ENCODE measurements at places on chromosomes 7 and 10.

DNA sequence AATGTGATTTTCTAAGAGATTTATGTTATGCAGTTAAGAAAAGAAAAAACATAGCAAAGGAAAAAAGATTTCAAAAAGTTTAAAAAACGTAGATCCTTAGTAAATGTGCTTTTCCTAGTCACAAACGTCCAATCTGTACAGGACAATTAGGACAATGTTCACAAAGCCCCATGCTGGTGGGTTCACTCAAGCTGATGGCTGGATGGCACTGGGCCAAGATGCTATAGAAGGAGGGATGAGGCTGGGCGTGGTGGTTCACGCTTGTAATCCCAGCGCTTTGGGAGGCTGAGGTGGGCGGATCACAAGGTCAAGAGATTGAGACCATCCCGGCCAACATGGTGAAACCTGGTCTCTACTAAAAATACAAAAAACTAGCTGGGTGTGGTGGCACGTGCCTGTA is 22.1 kb downstream of the SVIL start:
- DNase-seq = no peak

- DNase-seq = peak; percentile 56
Observed at GRCh38 chr7:26117142-26117807, 34.7 kb upstream of the NFE2L3 start.

GRCh38 chr10:44242826-44243225 is 142.1 kb downstream of the CXCL12 start:
- DNase-seq = no peak

- no peak for DNase-seq
Observed at GRCh38 chr10:104351061-104351702, 2.5 kb upstream of the CFAP58 start.

DNA sequence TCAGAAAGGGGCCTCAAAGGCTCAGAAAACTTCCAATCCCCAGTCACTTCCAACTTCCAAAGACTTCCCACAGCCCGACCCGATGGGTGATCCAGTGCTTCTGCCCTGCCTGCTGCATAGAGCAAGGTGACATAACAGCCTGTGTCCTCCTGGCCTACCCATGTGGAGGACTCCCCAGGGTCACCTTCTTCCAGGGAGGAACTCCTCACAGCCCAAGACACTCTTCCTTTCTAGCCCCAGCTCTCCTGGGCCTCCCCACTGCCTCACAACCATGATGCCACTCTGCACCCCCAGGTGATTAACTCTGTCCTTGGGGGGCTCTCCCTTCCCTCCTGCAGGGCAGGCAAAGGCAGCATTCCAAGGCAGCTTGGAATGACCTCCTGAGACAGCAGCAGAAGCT is 158.4 kb upstream of the PDE1C start:
- DNase-seq = no peak

DNA sequence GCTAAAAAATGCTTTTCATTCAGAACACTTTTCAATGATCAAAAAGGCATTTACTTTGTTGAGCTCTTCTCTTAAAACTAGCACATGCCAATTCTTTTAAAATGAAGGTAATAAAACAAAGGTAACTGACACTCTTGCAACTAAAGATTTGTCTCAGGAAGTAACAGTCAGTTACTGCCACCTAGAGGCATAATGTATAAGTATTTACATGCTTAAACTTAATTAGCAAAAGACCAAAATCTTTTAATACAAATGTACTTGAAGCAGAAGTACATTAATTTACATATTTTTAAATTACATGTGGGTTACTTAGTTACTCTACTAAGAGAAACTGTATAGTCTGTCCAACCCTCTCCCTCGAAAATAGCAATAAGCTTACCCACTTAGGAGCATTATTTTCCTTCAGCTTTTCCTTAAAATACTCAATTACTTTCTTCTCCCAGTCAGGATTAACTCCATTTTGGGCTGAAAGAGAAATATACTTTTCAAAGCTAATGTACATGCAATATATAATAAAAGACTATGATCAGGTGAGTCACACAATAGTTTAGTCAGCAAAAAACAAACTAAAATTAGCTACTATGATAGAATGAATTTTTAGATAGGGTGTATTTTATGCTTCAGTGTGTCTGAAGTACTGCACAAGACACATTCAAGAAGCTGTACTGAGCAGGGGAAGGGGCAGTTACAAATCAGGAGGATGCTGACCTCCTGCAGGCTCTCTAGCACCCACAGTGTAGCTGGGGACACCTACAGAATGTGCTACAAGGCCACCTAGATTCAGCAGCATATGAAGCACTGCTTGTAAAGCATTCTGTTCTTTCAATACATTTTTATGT is 13.0 kb downstream of the MCMBP start:
- peak; percentile 7 for DNase-seq

GRCh38 chr10:105973902-105974301 is 1190.6 kb downstream of the SORCS1 start:
- no peak for DNase-seq

DNA sequence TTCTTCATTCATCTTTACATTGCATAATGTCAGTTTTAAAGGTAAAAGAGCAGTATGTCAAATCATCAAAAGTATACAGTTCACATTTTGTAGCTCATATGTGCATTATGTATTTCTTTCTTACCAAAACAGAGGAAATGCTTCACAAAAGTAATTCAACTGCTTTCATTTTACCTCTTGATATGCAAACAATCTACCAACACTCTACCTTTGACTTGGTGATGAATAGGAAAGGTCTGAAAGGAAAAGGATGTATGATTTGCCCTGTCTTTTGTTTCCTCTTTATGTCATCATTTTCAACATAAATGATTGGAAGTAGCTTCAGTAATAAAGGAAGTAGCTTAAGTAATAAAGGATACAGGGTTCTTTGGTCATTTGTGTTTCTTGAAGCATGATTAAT is 846.7 kb downstream of the NXPH1 start:
- no peak for DNase-seq

DNA sequence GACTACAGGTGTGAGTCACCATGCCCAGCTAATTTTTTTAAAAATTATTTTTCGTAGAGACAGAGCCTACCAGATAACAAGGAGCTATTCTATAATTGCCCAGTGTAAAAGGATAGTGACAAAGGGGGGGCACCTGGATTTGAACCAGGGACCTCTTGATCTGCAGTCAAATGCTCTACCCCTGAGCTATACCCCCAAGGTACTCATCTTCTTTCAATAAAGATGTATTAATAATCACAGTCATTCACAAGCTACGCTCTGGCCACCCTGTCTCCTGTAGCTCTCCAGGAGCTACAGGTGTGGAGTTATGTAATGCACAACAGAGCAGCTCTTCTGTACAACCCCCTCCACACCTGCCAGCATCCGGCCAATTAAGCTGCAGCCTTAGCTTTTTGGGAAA is 83.5 kb downstream of the ZNF777 start:
- DNase-seq = no peak

DNA sequence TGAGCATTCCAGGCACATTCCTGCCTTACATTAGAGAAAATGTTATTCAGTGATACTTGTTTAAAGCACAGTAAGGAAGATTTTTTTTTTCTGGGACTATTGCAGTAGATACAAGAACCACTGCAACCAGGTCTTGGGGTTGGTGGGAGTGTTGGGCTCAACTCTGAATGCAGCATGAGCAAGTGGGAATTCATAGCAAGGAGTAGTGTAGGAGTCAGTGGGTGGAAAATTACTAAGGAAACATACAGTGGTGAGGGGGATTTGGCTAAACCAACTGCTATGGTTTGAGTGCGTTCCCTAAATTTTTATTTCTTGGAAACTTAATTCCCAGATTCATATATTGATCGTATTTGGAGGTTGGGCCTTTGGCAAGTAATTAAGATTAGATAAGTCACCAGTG is 22.4 kb downstream of the WAC start:
- DNase-seq = no peak

DNA sequence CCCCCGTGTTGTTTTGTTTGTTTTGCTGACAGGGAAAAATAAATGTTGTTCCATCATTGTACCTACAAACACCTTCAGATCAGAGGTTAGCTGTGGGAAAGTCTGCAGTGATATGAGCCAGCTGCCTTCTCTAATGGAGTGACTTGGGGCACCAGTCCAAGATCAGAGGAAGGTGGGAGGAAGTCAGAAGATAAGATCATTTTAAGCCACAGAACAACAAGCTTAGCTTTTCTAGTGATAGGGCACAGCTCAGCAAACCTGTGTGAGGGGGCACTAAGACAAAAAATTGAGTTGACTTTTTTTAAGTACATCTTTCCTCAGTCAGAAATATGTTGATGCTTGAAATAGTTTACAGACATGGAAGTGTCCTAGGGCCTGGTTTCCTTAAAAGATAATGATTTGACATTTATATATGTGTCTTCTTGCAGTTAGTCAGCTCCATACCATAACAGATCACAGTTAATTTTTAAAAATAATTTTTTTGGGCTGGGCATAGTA is 240.3 kb upstream of the KAT6B start:
- DNase-seq = no peak

DNA sequence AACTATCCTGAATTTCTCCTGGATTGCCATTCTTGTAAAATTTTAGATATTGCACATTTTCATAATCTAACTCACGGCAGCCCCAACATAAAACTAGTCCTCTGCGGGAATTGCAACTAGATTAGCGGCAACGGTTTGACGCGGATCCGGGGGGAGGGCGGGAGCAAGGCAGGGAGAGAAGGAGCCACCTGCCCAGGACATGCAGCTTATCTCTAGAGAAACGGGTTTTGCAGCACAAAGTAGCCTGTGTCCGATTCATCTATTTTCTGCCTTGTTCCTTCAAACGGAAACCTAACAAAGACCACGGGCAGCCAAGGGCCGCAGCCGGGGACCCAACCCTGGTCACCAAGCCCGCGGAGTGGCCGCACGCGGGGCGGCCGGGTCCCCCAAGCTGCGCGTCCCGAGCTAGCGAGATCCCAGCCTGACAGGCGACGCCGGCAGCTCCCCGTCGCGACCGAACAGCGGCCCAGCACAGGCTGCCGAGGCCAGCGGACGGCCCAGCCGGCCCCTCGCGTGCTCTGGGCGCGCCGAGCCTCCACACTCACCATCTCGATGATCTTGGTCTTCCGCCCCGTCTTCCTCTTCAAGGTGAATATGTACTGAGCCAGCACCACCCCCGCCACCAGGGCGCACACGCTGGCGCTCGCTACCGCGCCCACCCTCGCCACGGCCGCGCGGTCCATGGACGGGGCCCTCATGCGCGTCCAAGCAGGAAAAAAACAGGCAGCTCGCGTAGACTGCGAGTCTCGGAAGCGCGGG is at the start of gene NT5C3A:
TSS of gene NT5C3A (minus strand) at position 754 of the 759 bp plus-strand sequence. CDS start at position 683, 71 bp downstream.
- DNase-seq = peak; percentile 49

DNA sequence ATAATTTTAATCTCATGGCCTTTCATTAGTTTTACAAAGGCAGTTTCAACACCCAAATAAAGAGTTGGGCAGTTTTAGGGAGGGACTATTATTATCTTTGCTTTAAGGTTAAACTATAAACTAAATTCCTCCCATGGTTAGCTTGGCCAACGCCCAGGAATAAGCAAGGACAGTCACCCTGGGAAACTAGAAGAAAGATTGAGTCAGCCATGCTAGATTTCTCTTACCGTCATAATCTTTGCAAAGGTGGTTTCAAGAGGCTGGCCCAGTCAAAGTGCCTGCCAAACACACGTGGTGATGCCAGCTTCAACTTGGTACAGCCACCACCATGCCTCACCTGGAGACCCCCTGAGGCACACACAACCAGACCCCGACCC is 317.4 kb upstream of the SP8 start:
- no peak for DNase-seq

GRCh38 chr7:80851896-80852476 is 66.9 kb downstream of the SEMA3C start:
- no peak for DNase-seq

DNA sequence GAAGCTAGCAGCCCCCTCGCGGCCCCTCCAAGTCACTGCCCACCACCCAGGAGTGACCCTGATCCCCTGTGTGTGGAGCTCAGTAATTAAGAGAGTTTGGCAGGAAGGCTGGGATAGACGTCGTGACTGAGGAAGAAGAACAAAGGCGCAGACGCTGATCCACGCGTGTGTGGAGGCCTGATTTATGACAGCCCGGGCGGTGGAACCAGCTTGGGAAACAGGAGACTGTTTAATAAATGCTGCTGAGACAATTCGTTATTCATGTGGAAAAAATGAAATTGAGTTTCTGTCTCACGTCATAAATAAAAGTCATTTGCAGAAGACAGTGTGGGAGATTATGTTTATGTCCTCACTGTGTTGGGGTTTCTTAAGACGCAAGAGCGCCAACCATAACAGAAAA is 130.8 kb downstream of the ELFN1 start:
- DNase-seq = no peak

DNA sequence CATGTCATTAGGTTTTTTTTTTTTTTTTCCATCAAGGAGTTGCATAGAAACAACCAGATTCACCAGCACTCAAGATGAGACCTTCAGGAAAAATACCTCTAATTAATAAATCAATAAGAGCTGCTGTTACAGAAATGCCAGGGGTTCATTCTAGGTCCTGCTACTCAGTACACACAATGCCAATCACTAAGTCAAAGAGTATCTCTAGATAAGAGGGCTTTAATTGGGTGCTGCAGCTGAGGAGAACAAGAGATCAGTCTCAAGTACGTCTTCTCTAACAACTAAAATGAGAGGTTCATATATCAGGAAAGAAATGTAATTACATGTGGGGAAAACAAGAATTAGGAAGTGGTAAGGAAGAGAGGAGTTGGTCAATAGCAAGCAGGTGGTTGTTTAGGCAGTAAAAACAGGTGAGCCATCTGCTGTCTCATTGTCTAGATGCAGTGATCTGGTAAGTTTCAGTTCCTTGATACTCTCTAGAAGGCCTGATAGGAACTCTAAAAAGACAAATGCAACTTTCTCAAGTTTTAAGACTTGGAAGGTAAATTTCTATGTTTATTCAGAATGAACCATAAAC is 272.9 kb upstream of the ZWINT start:
- DNase-seq = no peak

- DNase-seq = no peak
Observed at GRCh38 chr7:50703654-50704053, 79.0 kb downstream of the GRB10 start.

- no peak for DNase-seq
Observed at GRCh38 chr7:22460363-22460988, 39.5 kb downstream of the STEAP1B start.

DNA sequence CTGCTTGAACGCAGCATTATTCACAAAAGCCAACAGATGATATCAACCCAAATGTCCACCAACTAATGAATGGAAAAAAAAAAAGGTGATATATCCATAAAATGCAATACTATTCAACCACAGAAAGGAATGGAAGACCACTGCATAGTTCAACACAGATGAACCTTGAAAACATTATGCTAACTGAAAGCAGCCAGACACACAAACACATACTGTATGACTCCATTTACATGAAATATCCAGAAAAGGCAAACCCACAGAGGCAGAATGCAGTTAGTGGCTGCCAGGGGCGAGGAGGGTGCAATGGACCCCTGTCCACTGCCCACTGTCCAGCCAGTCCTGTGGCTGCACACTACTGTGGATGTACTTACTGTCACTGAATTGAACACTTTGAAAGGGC is 36.6 kb downstream of the KIAA1549 start:
- no peak for DNase-seq

DNA sequence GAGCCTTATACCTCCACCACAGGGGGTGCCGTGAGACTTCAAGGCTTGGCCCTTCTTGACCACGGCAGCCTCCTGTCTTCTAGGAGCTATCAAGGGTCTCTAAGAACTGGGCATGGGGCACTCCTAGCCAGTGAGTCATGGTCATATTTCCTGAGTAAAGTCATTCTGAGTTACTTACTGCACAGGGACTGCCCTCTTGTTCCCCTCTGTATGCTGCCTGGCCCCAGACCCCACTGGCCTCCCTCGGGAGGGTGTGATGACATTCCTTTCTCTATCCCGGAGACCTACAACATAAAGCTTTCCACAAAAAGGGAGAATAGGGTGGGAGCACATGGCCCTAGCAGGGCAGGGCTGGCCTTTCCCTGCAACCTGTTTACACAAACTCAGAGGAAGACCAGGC is 21.4 kb downstream of the DPCD start:
- no peak for DNase-seq
